ENCODE measurements at places on chromosomes 5 and 9.

DNA sequence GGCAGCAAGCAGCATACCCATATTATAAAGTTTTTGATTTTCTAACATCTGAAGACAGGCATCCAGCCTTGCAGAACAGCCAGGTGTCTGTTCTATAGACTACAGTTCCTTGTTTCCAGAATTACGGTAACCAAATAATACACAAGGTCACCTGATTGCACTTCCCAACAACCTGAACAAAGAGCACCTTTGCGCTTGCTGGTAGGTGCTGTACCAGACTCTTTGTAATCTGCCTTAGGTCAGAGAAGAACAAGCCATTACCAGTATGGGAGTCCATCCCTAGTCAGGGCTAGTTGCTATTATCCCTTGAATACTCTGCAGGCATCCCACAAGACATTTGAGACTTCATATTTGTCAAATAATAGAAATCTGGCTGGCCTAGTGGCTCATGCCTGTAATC lies 256.2 kb downstream of the ARRDC3 start:
- DNase-seq, result no peak

- DNase-seq, result no peak
Observed at GRCh38 chr9:7770111-7770510, 29.5 kb downstream of the DMAC1 start.

DNA sequence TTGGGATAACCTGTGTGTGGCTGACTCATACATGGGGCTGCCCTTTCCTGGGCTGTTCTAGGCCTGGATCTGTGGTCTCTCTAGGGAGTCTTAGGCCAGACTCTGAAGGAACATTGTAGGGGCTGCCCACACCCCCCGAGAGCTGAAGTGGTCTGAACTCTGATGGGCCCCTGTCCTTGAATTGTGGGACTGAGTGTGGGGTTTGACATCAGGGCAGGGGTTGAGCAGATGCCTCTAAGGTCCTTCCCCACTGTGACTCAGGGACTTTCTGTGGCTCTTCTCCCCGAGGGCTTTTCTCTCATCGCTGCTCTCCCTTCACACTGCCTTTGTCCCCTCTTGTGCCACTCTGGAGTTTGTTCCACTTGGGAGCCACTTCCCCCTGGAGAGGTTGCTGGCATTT lies 215.0 kb downstream of the MELK start:
- DNase-seq, result no peak

DNA sequence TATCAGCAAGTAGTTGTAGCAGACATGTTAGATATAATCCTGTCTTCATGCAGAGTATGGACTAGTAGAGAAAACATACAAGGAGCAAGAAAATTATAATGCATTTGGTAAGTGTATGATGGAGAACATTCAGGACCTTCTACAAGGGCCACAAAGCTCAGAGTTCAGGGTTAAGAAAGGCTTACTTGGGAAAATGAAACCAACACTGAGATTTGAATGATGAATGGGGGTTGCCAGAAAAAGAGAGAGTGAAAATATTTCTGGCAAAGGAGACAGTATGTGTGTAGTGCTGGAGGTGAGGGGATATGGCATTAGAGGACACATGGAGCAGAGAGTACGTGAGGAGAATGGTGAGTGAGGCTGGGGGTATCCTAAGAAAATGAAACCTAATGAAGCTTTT lies 169.8 kb upstream of the STK32A start:
- DNase-seq, result no peak

GRCh38 chr5:158770506-158770905 lies 329.2 kb downstream of the EBF1 start:
- DNase-seq, result no peak

DNA sequence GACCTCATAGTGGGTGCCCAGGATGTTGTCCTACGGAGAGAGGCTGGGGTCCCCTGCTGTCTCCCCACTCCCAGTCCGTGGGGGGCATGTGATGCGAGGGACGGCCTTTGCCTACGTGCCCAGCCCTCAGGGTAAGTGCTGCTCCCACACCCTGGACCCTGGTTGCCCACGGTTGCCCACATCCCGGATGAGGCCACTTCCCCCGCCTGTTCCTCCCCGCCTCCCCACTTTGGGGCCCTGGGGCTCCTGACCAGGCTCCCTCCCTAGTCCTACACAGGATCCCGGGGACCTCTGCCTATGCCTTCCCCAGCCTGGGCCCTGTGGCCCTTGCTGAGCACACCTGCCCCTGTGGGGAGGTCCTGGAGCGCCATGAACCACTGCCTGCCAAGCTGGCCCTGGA lies 1.5 kb downstream of the SLC34A1 start:
- no peak for DNase-seq

DNA sequence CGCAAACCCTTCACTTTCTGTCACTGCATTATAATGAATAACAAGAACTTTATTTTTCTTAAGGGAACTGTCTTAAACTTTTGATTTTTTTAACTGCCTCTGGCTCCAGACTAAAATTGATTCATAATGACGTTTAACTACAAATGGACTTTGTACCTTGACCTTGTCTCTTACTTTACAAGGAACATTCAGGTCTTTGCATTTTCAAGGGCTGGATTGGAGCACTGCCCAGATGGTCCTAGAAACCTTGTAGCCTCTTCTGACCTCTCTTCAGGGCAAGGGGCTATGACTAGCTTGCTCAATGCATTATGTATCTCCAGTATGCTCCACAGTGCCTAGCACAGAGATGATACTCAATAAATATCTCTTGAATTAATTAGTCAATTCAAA lies 612.6 kb upstream of the CLINT1 start:
- no peak for DNase-seq

DNA sequence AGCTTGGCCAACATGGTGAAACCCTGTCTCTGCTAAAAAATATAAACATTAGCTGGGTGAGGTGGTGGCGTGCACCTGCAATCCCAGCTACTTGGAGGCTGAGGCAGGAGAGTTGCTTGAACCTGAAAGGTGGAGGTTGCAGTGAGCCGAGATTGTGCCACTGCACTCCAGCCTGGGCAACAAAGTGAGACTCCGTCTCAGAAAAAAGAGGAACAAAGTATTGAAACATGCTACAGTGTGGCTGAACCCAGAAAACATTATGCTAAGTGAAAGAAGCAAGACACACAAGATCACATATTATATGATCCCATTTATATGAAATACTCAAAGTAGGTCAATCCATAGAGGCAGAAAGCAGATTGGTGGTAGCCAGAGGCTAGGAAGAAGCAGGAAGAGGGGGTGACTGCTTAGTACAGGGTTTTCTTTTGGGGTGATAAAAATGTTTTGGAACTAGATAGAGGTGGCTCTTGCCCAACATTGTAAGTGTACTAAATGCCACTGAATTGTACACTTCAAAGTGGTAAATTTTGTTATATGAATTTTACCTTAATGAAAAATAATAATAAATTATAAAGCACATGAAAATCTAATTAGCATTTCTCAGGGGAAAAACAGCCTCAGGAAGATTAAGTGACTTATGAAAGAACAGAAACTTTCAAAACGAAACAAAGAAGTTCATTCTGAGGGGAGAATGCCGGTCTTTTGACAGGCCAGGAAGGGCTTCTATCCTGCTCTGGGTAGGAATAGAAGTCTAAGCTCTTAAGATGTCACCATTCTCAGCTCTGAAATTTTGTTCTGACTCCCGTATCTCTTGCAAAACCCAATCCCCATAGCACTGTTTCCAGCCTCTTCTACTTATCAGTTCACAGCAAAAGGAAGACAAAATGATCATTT lies 161.1 kb upstream of the TBCA start:
- DNase-seq, result no peak

- no peak for DNase-seq
Observed at GRCh38 chr5:65292196-65292595, 189.5 kb downstream of the ADAMTS6 start.

DNA sequence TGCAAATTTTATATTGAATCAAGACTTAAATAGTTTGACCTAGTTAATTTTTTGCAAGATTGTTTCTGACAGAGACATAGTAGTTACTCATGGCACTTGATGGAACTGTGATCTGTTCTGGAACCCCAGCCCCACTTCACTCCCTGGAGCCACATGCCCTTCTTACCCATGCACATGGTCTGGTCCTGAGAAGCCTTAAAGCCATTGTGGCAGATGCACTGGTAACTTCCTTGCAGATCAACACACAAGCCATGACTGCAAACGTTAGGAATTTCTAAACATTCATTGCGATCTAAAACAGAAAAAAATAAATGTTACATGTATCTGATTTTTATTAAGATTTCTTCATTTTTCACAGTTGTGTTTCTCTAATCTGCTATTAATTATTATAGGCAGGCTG lies 221.2 kb downstream of the SLC12A2 start:
- no peak for DNase-seq

GRCh38 chr5:39569857-39570256 lies 145.1 kb upstream of the DAB2 start:
- no peak for DNase-seq

GRCh38 chr9:37994639-37995347 lies 74.2 kb downstream of the SHB start:
- peak; percentile 87 for DNase-seq

GRCh38 chr5:13591621-13592020 lies 352.9 kb downstream of the DNAH5 start:
- DNase-seq, result no peak

- DNase-seq, result no peak
Observed at GRCh38 chr9:17394881-17395510, 183.9 kb upstream of the SH3GL2 start.
